ENCODE measurements at places on chromosomes 3 and 15.

DNA sequence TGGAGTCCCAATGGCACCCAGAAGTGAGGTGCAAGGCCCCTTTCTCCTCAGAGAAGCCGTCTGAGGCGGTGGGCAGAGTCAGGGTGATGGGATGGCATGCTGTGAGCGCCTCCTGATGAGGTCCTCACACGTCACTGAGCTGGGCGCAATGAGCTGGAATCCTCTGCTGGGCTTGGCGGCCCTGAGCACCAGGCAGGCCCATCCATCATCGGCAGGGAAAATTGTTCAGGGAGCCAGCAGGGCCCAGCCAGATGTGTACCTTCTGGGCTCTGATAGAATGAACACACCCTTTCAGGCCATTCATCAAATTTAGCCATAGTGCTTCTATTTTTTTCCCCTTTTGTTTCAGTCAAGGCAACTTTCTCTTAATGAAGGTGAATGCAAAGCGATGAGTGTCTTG lies 43.7 kb downstream of the FAM3D start:
- DNase-seq: no peak

DNA sequence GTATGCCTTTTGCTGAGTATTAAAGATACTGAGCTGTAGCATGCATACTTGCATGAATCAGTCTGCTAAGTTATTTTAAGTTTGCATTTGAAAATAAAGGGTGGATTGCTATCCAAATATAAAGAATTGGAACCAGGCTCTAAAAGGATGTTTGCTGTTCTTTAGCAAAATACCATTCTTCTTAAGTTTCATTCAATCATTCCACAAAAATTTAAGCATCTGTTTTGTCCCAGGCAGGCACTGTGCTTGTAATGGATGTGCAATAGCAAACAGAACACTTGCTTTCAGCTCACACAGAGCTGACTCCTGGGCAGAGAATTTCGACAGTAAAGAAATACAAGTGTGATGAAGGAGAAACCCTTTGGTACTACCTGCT lies 151.1 kb downstream of the PGPEP1L start:
- no peak for DNase-seq

DNA sequence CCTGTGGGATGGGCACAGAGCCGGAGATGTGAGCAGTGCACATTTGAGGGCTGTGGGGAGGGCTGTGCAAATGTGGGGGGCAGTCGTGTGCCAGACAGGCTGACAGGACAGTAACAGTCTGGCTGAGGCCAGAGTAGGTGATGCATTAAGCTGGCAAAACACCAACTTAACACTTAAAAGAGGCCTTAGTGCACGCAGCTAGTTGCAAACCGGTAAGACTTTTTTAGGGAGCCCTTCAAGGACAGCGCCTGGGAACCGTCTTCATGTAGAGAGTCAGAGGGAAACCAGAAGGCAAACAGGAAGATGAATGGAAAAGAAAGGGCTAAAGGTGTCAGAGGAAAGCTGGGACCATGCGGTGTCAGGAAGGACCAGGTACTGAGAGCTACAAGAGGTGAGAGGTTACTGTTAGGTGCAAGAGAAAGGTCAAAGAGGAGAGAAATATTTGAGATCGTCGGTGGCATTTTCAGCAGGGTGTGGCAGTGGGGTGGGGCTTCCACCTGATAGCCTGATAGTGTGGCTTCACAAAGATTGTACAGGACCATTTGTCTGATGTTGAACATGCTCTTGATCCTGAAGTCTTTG lies 30.0 kb upstream of the CHD2 start:
- DNase-seq: no peak

GRCh38 chr3:100496711-100497261 lies 4.4 kb downstream of the TMEM45A start:
- no peak for DNase-seq

GRCh38 chr3:14806641-14807263 lies 12.0 kb upstream of the FGD5 start:
- DNase-seq: no peak

DNA sequence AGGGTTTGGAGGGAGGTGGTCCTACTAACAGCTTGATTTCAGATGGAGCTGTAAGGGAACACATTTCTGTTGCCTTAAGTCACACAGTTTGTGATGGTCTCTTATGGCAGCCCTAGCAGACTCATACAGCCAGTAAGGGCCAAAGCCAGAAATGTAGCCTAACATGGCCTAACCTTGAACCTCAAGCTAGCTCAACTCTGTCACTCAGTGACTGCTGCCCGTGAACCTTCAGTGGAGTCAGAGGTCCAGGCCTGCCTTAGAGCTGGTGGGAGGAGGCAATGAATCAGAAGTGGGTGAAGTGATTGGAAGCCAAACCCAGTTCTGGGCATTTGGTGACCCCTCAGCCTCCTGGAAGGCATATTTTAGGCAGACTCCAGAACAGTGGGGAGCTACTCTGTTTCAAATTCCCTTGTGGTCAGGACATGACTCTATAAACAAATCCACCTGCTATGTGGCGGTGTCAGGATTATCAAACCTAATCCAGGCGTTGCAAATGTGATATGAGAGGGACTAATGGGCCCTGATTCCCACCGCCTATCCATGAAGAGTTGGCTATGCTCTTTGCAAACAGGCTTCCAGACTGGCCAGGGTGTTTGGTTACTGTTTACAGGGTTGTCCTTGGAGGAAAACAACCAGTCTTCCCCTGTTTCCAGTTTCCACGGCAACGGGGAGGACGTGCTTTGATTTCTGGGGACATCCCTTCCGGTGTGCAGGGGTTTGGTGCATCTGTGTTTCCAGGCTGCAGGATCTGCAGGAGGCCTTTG lies 105.9 kb upstream of the AGBL1 start:
- no peak for DNase-seq

DNA sequence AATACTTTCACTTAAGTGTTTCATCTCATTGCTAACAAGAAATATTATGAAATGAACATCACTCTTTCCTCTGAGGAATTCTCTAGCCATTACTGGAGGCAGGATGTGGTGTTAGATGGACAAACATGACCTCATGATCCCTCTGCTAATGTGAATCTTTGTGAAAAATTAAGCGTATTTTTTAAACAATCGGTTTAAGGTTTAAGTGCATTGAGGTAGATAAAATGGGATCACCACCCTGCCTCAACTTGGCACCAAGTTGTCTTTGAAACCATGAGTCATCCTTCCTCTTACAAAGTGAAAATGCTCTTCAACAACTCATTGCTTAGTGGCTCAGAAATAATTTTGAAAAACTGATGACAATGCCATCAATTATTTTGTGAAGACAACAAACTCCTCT lies 76.0 kb upstream of the DCBLD2 start:
- DNase-seq: no peak

DNA sequence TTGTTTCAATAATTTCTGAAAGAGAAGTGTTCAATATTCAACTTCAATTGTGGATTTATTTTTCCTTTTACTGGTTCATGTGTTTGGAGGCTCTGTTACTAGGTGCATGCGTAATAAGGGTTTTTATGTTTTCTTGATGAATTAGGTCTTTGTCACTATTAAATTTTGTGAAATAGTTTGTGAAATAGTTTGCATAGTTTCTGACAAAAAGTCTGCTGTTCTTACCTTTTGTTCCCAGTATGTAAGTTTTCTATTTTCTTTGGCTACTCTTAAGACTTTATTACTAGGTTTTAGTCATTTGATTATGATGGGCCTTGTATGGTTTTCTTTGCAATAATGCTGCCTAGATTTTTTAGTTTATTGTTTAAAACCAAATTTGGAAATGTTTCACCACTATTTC lies 38.0 kb downstream of the MEF2A start:
- no peak for DNase-seq

GRCh38 chr3:52787672-52788625 lies 6.6 kb upstream of the ITIH3 start:
- DNase-seq: no peak

DNA sequence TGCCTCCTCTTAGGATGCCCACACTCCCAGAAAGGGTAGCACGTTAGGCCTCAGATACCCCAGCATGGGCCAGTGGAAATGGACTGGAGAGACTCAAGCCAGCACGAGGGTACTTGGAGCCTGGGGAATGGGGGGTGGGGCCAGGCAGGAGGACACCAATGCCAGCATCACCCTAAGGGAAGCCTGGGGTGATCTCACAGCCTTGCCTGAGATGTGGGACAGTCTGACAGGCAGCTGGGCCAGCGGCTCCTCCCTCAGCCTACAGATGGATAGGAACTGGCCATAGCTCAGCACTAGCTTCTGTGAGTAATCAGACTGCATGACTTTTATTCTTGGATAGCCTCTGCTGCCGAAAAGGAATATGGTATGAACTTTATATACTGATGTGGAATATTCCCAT lies 59.6 kb upstream of the MRPS22 start:
- no peak for DNase-seq

DNA sequence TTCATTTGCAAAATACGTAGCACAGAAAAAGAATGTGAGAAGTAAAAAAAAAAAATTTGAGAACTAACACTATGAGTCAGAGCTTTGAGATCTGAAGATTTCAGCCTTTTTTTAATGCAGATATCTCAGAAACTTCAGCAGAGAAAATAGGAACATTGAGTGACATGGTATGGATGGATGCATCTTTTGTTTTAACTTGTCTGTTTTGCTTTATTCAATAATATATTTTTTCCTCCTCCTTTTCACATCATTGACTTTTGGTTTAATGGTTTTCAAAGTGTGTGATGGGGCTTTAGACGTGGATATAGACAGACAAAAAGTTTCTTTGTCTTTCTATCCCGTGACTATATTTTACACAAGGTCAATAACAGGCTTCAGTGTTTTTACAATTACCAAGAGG lies 426.7 kb upstream of the FRG2C start:
- no peak for DNase-seq

- no peak for DNase-seq
Measured at GRCh38 chr3:148372206-148372875, 325.4 kb upstream of the AGTR1 start.

GRCh38 chr3:178875157-178875556 lies 196.5 kb downstream of the ZMAT3 start:
- DNase-seq: no peak

All from NCI-H1930 (cell line).